ENCODE measurements at places on chromosomes 5 and 9.

DNA sequence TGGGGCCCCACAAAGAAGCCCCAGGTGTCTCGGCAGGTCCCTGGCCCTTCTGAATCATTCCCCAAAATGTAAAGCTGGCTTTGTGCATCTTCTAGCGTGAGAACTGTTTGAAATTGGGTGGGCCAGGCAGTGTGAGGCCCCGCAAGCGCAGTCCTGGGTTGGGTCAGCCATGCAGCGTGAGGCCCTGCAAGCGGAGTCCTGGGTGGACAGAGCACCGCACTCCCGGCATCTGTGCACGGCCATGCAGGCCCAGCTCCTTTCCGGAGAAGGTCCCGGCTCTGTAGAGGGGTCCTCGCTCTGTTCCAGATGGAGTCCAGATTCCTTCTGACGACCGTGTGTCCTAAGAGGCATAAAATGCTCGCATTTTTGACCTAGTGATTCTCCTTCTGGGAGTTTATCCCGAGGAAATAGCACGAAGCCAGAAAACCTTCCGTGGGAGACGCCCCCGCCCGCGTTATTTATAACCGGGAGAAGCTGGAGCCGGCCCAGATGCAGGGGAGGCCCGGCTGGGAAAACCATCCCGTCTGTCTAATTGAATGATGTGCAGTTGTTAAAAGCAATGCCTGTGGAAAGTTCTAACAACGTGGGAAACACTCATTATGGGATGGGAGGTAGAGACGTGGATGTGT, 19.4 kb upstream of the NOTCH1 start:
- no peak for DNase-seq

- no peak for DNase-seq
These were observed 58.8 kb downstream of the MAN2A1 start for GRCh38 chr5:109748546-109748945.

GRCh38 chr5:33761139-33761538, 130.7 kb downstream of the ADAMTS12 start:
- no peak for DNase-seq

DNA sequence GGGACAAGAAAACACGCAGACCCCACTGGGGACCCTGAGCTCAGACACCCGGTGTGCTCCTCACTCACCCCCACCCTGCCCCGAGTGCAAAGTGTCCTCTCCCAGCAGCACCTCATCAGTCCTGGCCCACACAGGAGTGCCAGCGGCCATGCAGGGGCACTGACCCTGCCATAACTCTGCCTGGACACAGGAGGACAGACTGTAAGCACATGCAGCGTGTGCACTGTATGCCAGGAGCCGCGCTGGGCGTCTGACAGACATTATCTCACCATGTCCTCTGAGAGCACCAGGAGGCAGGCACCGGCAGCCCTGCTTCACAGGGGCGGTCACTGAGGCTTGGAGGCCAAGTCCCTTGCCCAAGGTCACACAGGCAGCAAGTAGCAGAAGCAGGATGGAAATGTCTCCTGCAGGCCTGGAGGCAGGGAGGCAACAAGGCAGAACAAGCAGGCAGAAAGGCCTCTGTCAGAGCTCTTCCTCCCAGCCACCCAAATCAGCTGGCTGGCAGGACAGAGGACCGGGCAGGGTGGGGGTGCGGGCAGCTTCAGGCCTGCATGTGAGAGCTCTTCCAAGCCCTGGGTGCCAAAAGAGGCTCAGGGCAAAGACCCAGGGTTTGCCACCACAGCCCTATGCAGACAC, 8.4 kb downstream of the EEIG1 start:
- DNase-seq, result no peak

- DNase-seq, result no peak
These were observed 58.7 kb upstream of the TMED7 start for GRCh38 chr5:115684513-115685037.

- DNase-seq, result peak; percentile 83
These were observed 130.3 kb downstream of the CDC42SE2 start for GRCh38 chr5:131394128-131394527.

- no peak for DNase-seq
These were observed 233.2 kb downstream of the FBXL17 start for GRCh38 chr5:108148715-108149139.

DNA sequence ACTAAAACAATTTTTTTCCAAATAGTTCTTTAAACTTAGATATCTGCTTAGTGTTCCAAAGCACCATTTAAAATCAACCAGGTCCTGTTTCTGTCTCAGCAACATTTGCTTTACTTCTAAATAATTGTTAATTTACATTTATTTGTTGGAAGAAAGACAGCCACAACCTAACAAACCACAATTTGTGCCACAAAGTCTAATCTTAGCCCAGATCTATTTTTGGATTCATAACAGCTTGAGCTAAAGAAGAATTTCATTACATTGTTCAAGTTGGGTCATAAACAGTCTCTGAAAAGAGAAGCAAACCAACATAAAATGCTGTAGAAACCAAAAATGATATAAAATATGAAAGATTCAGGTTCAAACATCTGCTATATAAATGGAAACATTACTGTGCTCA, 24.4 kb downstream of the MLLT3 start:
- no peak for DNase-seq

GRCh38 chr5:54398191-54398590, 57.3 kb upstream of the HSPB3 start:
- no peak for DNase-seq

DNA sequence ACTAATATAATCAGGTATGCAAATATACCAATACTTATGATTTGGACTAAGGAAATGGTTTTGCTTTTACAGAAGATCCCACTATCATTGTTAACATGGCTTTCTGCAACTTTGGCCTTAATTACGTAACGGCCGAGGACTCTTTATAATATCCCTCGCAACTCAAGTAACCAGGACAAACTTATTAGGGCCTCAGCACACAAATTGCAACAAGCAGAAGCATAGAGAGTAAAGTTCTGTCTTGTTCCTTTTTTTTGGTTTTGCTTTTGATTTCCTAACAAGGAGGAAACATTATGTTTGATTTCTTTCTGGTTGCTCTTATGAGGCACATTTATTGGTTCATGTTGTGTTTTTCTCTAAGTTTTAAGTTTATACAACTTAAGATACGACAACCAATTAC, 60.4 kb downstream of the RORB start:
- DNase-seq, result no peak

GRCh38 chr9:131848570-131849160, 108.8 kb upstream of the RAPGEF1 start:
- DNase-seq, result no peak

GRCh38 chr5:142977363-142978051, 207.3 kb downstream of the ARHGAP26 start:
- DNase-seq, result peak; percentile 79

GRCh38 chr5:179382486-179382885, 37.2 kb upstream of the ADAMTS2 start:
- DNase-seq, result no peak

GRCh38 chr9:68983522-68984424, 30.1 kb downstream of the PRKACG start:
- peak; percentile 50 for DNase-seq

- DNase-seq, result no peak
These were observed 65.9 kb downstream of the DMRTA1 start for GRCh38 chr9:22512495-22512894.

DNA sequence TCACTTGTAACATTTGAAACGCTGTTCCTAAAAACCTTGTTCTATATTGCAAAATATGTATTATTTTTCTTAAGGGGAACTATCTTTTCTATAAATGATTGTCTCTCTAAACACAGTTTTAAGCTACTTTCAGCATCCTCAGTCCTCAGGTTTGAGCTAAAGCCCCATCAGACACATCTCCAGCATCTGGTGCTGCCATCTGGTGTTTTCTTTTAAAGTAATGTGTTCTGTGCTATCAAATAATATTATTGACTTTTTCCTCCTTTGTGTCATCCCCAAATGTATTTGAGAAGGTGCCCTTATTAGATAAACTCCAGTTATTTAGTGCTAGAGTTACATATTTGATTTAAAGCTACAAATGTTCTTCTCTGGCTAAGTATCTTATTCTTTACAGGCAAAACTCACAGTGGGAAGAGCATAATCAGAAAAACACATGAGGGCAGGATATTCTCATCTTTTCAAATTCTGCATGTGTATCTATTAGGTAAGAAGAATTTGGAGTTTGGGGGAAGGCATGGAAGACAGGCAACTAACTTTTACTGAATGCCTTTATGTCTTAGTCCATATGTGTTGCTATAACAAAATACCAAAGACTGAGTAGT, 27.5 kb downstream of the ZNF474 start:
- no peak for DNase-seq

- DNase-seq, result no peak
These were observed 50.7 kb upstream of the ARL15 start for GRCh38 chr5:54360925-54361662.

DNA sequence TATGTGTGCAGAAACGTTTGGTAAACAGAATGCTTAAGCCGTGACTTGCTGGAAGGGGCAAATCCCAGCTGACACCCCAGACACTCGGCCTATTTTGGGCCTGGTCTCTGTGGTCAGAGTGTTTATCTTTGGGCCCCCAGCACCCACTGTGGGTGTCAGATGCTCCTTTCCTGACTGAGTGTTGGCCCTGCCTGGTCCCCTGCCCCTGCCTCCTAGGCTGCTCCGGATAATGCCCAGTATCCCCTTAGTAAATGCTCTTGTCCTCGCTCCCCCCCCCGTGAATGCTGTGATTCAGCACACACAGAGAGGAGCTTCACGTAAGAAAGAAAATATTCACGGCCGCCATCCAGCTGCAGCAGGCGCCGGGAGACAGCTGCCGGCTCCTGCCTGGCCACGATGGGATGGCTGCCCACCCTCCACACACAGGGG, 11.3 kb upstream of the ANGPTL2 start:
- no peak for DNase-seq

- DNase-seq, result no peak
These were observed 1224.0 kb upstream of the CDH18 start for GRCh38 chr5:21212026-21212425.

- no peak for DNase-seq
These were observed 225.0 kb downstream of the FANCC start for GRCh38 chr9:95092262-95093072.

DNA sequence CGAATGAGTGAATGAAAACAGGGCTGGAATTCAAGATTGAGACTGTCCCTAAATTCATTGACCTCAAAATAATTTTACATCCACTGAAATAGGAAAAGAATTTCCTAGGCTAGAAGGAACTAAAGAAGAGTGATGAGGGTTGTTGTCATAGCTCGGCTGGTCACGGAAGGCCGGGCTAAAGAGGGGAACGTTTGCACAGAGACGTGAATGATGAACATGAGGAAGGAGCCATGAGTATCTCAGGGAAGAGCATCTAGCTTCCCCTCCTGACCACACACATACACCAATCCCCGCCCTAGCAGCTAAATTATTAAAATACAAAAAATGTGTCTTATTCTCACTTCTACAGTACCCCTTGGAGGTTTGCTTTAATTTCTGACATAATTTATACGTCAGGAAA, 124.4 kb upstream of the ABCA1 start:
- no peak for DNase-seq

DNA sequence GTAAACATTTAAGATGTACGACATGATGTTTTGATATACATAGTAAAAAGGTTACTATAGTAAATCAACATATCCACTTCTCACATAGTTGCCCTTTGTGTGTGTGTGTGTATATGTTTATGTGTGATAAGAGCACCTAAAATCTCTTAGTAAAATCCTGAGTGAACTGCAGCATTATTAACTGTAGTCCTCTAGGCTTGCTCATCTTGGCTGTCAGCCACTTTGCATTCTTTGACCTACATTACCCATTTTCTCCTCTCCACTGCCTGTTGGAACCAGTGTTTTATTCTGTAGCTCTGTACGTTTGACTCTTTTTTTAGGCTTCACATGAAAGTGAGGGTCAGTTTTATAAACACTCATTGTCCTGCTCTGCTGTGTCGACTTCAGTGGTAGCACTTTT, 24.4 kb downstream of the C5orf22 start:
- no peak for DNase-seq

DNA sequence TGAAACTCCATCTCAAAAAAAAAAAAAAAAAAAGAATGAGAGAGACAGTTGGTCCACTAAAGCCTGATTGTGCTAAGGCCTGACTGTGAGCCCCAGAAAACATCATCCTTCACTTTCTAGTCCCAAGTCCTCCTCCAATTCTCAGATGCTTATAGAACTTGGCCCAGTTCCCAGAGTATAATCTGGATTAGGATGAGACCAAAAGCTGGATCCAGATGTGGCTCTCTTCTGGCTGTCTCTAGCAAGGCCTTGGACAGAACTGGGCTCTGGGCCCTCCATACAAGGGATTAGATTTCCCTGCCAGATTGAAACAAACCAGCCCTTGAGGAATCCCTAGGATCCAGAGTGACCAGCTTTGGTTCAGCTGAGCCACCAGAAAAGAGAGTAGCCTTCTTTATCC, 98.4 kb upstream of the ZNF366 start:
- no peak for DNase-seq

GRCh38 chr5:144144956-144145751, 25.3 kb downstream of the YIPF5 start:
- DNase-seq, result no peak

DNA sequence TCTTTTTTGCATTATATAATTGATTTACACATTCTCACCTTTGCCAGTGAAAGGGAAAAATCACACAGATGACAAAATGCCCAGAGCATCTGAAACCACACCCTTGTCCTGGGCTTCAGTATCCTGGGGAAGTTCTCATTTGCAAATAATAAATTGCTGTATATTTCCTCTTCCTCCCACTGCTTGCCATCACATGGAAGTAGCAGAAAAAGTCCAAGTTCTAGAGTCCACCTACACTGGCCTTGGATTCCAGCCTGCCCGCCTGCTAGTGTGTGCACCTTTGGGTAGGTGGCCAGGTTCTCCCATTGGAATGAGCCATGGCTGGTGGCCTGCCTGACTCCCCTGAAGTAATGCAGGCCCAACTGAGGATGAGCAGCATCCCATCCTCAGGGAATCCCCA, 149.4 kb downstream of the GADD45G start:
- DNase-seq, result no peak

DNA sequence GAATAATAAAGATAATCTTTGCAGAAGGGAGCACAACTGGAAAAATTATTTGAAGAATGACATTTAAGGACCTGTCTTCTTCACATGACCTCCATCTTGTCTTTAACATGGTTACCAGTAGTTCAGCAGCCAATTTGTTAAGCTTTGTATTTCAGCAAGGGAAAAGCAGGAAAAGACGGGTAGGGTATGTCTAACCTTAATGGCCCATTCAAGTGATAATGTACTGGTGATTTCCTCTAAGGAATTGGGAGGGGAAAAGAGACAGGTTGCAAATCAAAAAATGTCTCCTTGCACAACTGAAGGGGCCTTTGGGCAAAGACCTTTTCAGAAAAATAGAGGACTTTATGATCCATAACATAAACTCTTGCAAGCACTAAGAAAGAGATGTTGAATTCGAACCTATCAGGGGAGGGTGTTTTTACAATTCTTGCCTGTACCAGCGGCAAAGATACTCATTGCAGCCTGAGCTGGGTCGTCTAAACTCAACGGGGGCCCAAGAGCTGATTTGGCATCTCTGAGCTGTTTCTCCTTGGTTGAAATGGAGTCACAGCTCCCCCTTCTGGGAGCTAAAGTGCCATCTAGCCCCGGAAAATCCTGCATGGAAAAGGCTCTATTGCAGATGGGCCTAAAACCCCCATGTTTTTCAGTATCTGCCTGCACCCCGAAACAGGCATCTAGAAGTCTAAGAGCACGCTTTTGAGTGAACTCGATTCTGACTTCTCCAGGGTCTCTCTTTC, 3.8 kb downstream of the BRINP1 start:
- DNase-seq, result no peak
